ENCODE measurements at places on chromosomes 2 and 18.

DNA sequence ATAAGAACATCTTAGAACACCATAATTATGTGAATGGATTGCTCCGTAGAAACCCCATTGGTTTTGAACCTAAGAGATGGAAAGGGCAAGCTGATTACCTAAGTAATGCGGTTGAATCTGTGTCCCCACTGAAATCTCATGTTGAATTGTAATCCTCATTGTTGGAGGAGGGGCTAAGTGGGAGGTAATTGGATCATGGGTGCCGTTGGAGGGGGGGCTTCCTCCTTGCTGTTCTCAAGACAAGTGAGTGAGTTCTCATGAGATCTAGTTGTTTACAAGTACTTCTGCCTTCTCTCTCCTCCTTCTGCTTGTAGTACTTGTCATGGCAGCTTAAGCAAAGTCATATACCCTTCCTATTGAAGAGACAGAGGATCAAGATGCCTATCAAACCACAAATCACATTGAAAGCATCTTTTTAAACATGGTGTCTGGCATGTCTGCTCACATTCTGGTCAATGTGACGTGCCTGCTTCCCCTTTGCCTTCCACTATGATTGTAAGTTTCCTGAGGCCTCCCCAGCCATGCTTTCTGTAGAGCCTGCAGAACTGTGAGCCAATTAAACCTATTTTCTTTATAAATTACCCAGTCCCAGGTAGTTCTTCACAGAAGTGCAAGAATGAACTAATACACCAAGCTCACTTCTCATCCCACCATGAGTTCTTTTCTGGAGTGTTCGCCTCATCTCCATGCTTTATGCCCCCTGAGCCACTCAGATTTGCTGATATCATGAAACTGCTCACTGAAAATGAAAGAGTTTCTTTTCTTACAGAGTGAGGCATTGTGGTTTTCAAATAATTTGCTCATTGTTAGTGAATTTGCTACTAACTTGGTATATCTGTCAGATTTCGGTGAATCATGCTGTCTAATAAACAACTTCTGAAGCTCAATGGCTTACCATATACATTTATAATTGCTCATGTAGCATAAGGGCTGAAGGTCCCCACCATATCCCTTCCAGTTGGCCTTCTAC, 23.6 kb downstream of the KCNE4 start:
- peak; percentile 37 for DNase-seq

DNA sequence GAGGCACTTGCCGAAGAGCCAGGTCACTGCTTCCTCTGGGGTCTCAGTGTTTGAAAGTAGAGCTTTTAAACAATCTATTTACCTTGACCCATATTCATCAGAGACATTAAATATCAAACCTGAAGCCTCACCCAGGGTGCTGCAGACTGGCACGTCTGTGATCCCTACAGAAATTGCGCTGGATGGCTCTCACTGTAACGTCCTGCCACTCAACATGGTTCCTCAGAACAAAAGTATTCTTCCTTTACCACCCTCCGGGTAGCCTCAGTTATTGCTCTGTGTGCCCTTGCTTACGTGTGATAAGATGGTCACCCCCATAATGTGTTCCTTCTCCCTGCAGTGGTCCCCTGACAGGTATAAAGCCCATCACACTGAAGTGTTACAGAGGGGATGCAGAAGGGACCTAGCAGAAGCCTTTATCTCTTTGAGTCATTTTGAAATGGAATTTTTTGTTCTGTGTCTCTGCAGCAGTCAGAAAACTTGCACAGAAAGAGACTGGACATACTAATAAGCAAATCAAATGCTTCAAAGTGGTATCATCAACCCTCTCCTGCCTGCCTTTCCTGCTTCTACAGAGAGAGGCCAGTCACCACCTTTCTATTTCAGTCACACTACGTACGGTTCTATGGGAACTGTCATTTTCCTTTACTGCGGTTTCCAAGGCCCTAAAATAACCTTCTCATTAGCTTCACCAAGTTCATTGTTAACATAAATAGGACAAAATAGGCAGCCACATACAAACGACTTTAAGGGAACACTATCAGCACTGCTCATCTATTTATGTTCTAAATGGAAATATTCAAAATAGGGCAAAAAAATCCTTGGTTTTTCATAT, 86.8 kb downstream of the METTL8 start:
- peak; percentile 40 for DNase-seq

- peak; percentile 54 for DNase-seq
These were observed 28.8 kb upstream of the DDX18 start for GRCh38 chr2:117785740-117786139.

DNA sequence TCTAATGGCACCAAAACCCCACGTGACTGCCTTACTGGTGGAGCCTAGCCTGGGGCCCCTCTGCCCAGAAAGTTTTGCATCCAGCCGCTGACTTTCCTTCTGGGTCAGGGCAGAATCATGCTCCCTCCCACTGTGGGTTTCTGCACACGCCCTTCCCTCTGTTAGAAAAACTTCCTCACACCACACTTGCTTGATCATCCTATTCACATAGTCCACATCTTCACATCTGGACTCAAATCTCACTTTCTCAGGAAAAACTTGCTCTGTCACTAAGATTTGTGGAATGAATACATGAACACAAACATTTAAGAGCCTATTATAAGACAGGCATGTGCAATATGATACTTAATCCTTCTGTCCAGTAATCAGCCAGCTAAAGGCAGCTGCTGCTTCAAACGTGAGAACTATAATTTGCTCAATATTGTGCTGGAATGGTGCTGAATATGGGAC, 274.7 kb downstream of the RND3 start:
- no peak for DNase-seq

DNA sequence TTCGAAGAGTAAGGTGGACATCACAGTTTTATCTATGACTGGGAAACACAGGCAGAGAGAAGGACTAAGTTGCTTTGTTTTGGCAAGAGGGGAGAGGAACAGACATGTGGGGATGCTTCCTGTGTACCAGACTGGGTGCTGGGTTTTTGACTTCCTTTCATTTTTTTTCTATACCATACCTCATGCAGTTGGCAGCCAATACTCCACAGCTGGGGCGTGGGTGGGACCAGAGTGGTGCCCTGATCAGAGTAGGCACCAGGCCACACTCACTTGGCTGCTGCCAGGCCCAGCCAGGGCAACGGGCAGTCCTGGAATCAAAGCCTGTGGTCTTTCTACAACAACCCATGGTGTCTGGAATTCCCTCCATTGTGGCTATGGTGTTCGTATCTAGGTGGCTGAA, 45.2 kb downstream of the SH3RF3 start:
- no peak for DNase-seq

GRCh38 chr18:51051105-51051712, 21.2 kb downstream of the SMAD4 start:
- peak; percentile 63 for DNase-seq

DNA sequence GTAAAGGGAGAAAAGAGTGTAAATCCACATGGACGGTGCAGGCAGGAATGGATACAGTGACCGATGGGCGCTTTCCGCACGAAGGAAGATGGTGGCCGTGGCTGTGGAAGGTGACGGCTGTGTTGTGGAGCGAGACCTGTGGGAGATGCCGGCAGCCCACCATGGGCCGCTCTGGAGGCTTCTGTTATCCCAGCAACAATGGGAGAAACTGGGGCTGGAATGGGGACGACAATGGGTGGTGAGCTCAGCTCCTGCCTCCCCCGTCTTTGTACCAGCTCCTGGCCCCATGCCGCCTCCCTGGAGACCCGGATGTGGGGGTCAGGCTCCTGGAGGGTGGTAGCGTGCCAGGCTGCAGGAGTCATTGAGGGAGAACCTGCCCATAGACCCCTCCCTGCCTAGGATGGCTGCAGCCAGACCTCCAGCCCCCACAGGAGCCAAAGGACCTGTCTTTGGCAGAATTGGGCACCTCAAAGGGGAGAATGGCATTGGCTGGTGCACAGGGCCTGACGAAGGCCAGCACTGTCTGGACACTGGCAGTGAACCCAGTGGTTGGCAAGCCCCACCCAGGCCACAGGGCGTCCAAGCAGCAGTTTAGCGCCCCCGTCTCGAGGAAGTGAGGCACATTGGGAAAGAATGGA, 72.6 kb downstream of the SLC66A2 start:
- no peak for DNase-seq

DNA sequence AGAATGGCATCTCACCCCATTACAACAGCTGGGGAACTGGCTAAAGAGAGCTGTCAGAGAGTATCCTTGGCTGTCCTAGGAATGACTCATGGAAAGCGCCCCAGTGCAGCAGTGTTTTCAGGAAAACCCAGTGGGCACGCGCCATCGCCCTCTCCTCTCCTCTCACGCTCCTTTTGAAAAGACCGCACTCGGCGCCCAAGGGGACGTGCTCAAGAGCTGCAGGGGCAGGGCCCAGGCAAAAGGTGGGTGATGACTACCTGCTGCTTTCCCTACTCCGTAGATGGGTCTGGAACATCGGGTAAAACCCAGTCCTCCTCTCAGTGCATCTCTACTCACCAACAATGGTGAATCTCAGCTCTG, 68.1 kb downstream of the EMILIN2 start:
- no peak for DNase-seq

DNA sequence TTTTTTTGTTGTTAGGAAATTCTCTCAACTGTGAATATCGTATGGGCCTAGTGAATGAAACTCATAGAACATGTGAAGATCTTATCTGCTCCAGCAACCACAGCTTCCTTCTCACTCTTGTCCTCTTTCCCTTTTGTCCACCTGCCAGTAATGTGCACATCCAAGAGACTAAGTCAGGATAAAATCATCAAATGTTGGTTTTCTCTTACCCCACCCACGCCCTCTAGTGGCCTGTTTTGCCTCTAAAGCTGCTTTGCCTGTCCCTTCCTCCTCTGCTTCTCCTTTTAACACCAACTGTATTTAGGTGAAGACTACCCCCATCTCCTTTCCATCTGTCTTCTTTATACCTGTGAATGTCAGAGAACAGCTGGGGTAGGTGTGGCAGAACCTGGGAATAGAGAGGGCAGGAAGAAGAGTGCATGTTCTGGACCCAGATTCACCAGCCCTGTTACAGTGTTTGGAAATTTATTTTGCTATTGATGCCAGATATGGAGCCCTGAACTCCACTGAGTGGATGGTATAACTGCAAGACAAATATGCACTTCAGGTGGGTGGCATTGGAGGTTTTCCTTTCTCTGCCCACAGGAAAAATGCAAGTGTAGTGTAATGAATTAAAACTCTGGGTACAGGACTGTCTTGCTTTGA, 8.4 kb upstream of the MGAT5 start:
- DNase-seq = peak; percentile 75

GRCh38 chr2:234673961-234674759, 177.3 kb upstream of the ARL4C start:
- DNase-seq = no peak

GRCh38 chr2:201058914-201059313, 12.6 kb downstream of the HYCC2 start:
- no peak for DNase-seq

GRCh38 chr2:231613331-231613662, 20.6 kb downstream of the TEX44 start:
- DNase-seq = no peak

Data from activated CD4-positive, alpha-beta T cell treated with anti-CD3 and anti-CD28 coated beads, Interleukin-2, amount 50 U/mL, for 16 hours (primary cell).